ENCODE measurements at places on chromosomes 12 and 14. TPM values are rescaled to one million over a fixed set of nuclear protein-coding genes. Genes with fewer than 3 reads are reported as not detected.

DNA sequence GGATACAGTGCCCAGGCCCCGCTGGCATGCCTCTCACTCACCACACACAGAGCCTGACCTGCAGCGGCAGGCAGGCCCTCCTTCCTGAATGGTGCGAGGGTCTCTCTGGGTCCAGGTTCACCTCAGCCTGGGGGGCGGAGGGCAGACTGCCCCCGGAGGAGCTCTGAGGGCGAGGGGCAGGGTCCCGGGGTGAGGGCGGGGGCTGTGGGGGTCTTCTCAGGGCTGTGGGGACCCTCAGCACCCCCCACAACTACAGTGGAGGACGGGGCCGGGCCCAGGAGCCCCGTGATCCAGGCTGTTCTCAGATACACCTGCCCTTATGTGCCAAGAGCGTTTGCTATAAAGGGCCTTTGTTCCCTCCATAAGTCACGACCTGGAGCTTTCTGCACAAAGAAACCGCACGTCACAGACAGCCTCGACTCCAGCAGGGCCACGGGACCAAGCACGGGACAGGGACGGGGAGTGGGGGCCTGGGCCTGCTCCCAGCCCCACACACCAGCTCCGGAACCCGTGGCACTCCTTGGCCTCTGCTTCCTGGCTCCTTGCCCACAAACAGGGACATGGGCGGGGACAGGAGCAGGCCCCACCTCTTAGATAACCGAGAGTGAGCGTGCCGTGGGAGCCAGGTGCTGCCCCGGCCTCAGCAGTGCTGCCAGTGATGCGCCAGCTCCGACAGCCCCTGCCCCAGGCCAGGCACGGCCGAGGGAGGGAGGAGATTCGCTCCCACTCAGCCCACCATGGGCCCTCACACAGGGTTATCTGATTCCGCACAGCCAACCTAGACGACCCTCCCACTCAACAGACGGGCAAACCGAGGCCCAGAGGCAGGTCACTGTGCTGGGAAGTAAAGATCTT is 101.9 kb downstream of the RFLNA start:
- no peak overlapping the region for H3K4me3 ChIP-seq
- DNase-seq, result no peak
- H3K4me1 ChIP-seq, result peaks cover 6% of the 10 kb centered on the region

DNA sequence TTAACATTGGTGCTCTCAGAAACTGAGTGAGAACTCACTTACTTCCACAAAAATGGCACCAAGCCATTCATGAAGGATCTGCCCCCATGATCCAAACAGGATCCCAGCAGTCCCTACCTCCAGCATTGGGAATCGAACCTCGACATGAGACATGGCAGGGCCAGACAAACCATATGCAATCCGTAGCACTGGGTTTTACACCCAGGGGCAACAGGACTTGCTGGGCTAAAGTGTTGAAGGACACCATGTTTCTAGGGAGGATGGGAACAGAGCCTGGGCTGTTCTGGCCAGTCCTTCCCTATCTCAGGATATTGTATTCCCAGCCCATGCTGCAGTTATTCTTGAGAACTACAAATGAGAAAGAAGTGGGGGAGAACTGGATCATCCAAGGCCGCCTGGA is 36.6 kb downstream of the SERPINA3 start:
- no peaks in the 10 kb centered on the region for H3K4me1 ChIP-seq
- no peak for DNase-seq

DNA sequence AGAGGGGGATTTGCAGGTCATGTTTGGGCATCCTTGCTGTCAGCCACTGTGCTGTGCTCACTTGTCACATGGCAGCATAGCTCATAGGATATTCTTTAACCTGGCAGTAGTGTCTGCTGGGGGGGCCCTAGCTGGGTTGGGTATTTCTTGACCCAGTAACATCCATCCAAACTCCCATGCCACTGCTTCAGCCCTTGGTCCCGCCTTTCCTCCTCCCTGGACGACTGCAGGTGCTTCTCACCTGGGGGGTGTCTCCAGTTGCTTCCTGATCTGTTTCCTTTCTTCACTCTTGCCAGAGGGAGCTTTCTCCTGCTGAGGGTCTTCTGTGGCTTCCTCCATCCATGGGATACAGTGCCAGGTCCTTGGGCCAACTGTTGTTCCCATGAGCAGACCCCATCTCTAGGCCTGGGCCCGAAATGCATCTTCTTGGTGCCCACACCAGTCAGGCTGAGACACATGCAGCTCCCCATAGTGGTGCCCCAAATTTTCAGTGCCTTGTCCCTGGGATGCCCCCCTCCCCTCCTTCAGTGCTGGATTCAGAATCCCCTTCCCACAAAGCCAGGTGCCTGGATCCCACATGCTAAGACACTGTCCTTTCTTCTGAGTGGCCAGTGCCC is 20.5 kb downstream of the C14orf132 start:
- H3K4me3 ChIP-seq, result no peak overlapping the region
- no peak for DNase-seq
- H3K4me1 ChIP-seq, result no peaks in the 10 kb centered on the region
- peaks cover 3% of the 10 kb centered on the region for H3K27me3 ChIP-seq
- no peak overlapping the region for H3K27ac ChIP-seq

The SNRNP35 gene
- 27.1 TPM for total RNA-seq

The TTC6 gene
- not detected for total RNA-seq

All from activated T-helper 2 cell treated with anti-CD3 and anti-CD28 coated beads, Interferon-gamma antibody, Interleukin-2, Interleukin-4, amounts not matched to agents 10 μg/mL and 5 μg/mL and 100 μg/mL, durations not matched to agents 14 hours and 24 hours and 36 hours (primary cell).